ENCODE measurements at places on chromosomes 1 and 21.

DNA sequence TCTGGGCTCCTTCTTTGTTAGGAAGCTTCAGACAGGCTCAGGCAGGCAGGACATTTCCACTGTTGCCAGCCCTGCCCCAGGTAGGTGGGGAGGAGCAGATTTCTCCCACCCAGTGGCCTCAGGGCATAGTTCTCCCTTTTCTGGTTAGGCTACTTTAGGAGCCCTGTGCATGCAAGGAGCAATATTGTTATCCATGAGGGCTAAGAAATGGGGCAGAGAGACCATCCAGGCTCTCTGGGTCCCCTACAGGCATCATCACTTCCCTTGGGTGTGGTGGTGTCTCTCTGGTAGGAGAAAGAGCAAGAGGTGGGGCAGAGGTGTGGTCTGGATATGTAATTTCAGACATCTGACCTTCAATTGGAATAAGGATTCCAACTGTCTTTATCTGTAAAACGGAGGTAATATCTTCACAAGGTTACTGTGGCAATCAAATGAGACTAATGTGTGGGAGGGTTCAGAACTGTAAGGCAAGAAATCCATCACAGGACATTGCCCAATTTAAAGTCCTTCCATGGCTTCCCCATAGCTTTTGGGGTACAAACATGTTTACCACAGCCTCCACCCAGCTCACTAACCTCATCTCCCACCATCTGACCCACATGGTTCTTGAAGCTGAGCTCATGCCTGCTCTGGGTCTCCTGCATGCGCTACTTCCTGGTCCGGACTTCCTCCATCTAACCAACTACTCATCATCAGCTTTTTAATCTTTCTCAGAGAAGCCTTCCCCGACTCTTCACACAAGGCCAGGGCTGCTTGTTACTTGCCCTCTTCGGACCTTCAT is 26.1 kb downstream of the PCAT6 start:
- no peak for DNase-seq

- DNase-seq: peak; percentile 83
Observed at GRCh38 chr1:53393325-53393792, 65.5 kb upstream of the LRP8 start.

GRCh38 chr1:12343823-12344487 is 114.1 kb downstream of the VPS13D start:
- no peak for DNase-seq

- DNase-seq: no peak
Observed at GRCh38 chr1:152946651-152947256, at the start of gene SPRR5. Gene SPRR5, plus strand, starts transcription at chr1:152947206. Its CDS starts 1,349 bp downstream, at chr1:152948555.

DNA sequence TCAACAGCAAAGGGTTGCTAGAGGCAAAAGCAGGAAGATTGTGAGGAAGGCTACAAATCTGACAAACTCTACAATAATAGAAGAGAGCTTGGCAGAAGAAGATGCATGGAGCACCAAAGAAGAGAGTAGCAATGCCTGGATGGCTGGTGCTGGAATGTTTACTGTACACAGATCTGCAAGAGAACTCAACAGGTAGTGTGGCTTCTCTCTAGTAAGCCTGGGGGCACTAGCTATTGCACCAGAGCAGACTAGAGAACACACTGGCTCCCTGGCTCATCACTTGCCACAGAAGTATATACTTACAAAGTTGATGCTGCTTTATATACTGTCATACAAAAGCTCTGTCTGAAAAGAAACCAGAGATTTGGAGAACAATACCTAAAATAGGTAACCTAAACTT is 475.0 kb upstream of the NCAM2 start:
- DNase-seq: no peak

DNA sequence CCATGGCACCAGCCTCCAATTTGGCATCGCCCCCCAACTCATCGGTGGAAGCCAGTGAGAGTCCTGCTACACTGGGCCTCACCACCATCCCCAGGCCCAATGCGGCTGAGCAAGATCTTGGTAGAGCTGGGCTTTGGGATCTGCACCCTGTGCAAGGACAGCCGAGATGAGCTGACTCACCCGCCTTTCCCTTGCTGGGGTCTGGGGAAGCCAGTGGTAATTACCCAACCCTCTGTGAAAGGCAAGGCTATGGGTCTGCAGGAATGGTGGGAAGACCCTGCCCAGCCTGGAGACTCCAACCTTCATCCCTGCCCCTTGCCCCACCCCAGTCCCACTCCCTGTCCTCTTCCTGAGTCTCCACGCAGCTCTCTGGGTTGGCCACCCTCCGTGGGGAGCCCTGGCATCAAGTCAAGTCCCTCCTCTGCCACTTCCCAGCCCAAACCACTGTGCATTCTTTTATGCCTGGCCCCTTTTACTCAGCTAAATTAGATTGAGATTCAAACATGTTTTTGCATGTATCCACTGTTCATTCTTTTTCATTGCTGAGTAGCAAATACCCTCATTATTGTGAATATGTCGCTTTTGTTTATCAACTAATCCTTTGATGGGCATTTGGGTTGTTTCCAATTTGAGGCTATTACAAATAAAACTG is 8.8 kb downstream of the SMCP start:
- DNase-seq: no peak

All from GM13977 (cell line).